ENCODE measurements at places on chromosomes 12 and 14. TPM values are rescaled to one million over a fixed set of nuclear protein-coding genes. Genes with fewer than 3 reads are reported as not detected.

The PTCSC3 gene
- not detected for total RNA-seq

The ETFBKMT gene
- total RNA-seq: 2.2 TPM

The ISCU gene
- 121 TPM for total RNA-seq

- DNase-seq: no peak
Measured at GRCh38 chr12:31393004-31393550, 67.1 kb upstream of the SINHCAF start.

- DNase-seq: no peak
Measured at GRCh38 chr12:47729233-47729632, 3.9 kb upstream of the ENDOU start.

DNA sequence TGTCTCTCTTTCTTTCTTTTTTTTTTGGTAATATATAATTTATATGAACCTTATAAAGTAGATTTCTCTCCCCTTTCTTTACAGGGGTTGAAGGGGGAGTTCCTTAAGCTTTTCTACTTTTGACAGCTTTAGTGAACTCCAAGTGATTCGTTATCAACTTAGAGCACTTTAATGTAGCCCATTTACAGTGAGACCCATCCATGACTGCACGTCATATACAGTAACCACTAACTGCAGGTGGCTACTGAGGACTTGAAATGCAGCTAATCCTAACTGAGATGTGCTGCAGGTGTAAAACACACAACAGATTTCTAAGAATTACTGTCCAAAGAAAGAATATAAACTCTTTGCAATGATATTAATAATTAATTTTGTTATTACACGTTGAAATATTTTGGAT, 582 bp downstream of the LRRIQ1 start:
- DNase-seq: no peak

DNA sequence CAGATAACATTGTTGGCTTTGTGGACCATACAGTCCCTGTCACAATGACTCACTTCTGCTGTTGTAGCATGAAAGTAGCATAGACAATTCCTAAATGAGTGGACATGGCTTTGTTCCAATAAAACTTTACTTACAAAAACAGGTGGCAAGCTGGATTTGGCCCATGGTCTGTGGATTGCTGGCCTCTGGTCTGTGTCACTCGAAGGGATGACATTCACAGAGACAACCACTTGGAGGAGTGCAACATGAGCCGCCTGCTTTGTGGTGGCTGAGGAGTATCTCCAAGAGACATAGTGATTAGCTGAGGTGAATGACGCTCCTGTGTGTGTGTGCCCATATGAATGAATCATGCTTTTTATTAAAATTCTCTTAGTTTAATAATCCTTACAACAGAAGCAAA, 81.3 kb upstream of the NRXN3 start:
- DNase-seq: no peak

Measured in astrocyte (in vitro differentiated cells and primary cell).